ENCODE measurements at places on chromosomes 5 and 9.
A peak's percentile ranks its signal among the peaks of the same experiment; 100 is the strongest.

- DNase-seq: no peak
These were observed 200.4 kb downstream of the MAST4 start for GRCh38 chr5:66796305-66797292.

- DNase-seq: no peak
These were observed 118.4 kb downstream of the ZNF608 start for GRCh38 chr5:124627815-124628595.

- DNase-seq: no peak
These were observed 81.8 kb downstream of the FBXO38 start for GRCh38 chr5:148465381-148466235.

GRCh38 chr5:120614531-120615180 lies 150.6 kb downstream of the PRR16 start:
- DNase-seq: peak; percentile 62

- DNase-seq: no peak
These were observed 145.7 kb upstream of the TRIM32 start for GRCh38 chr9:116541402-116541801.

DNA sequence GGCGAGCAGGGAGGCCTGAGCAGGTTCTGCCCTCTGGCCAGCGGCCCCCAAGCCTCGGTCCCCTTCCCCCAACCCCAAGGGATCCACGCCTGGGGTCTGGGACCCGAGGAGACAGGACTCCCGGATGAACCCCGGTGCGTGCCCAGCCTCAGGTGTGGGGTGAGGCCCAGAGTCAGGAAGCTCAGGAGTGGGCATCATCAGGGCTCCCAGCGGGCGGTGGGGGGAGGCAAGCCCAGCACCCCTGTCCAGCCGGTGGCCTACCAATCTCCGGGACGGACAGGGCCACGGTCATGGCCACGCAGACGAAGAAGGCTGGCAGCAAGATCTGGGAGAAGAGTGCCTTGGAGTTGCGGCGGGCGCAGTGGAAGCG lies 14.5 kb downstream of the ABCA2 start:
- no peak for DNase-seq

DNA sequence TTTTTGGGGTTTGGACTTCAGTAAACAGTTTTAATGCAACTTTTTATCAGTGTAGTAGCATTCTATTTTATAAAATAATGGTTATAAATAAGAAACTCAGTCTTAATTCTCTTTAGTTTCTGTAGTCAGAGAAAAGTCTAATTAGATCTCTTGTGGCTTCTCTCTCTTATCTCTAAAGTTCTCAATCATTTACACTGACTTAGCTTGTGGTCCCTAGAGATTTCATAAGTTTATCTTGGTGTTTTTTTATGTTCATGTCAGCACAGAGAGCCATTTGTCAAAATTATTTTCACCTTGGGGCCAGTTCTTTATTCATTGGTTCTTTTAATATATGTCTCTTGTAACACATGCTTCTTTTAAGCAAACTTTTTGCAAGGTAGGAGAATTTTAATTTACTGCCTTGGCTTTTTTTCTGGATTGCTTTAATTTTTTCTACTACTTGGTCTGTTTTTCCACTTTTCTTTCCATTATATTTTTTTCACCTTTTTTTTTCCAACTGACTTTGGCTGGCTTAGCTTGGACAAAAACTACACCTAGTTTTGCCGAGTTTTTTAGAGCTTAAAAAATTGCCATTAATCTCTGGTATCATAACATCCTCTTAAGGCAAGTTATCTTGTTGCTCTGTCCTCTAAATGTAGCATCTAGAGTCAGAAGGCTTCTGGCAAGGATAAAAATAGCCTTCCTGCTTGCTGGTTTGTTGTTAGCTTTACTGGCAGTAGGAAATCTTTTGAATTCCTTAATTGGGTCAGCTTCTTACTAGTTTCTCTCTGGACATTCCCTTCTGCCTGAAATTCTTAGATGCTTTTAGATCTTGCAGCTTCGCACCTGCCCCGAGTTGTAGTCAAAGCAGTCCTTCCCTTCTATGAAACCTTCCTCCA lies 35.3 kb downstream of the CPEB4 start:
- peak; percentile 9 for DNase-seq

- no peak for DNase-seq
These were observed 225.7 kb downstream of the CACNA1B start for GRCh38 chr9:138103111-138103848.

- DNase-seq: no peak
These were observed 11.6 kb downstream of the BNIP1 start for GRCh38 chr5:173155912-173156311.

GRCh38 chr9:2872250-2872930 lies 28.5 kb upstream of the PUM3 start:
- peak; percentile 37 for DNase-seq

DNA sequence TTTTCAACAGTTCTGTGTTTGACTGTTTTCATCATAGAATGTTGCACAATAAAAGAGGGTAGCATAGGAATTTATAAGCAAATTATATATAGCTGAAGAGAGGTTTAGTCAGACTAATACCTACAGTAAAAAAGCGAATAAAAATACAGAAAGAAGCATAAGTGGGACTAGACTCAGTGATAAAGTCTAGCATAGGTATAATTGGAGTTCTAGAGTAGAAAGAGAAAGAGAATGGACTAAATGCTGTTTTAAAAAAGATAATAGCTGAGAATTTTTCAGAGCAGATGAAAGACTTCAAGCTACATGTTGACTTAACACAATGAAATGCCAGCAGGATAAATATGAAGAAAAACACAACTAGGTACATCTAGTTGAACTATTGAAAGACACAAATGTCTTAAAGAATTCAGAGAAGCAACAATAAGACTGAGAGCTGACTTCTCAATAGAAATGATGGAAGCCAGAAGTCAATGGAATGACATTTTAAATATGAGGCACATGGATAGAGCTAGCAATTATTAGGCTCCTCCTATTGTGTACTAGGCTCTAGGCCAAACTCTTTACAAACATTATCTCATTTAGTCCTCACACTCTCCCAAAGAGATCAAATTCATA lies 573.9 kb downstream of the ZNF608 start:
- DNase-seq: no peak

DNA sequence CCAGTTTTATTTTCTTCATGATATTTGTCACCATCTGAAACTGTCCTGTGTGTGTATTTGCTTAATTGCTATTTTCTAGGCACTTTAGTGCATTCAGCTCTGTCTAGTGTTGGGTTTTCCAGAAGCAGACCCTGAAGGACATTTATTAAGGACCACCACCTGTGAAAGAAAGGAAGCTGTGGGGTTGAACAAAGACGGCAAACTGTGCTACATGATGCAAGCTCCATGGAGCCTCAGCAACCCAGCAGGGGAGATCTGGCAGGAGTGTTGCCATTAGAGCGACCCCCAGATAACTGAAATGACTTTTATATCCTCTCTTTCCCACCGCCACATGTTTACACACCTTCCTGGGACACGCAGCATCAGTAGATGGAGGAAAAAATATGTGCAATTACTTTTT lies 125.5 kb downstream of the GABRB2 start:
- no peak for DNase-seq

GRCh38 chr5:174789596-174789995 lies 65.2 kb downstream of the MSX2 start:
- DNase-seq: no peak

GRCh38 chr5:107516452-107517184 lies 154.1 kb downstream of the EFNA5 start:
- peak; percentile 37 for DNase-seq

GRCh38 chr5:80093796-80094195 lies 58.6 kb downstream of the THBS4 start:
- DNase-seq: no peak

All from EL (cell line).